Kasumi-1 (cell line): ENCODE measurements at places on chromosomes 12 and 14.
A peak's percentile ranks its signal among the peaks of the same experiment; 100 is the strongest.

- no peak for DNase-seq
Measured at GRCh38 chr14:87207756-87208155, 785.2 kb downstream of the GALC start.

- no peak for DNase-seq
Measured at GRCh38 chr14:65906344-65906743, 493.8 kb downstream of the FUT8 start.

- no peak for DNase-seq
Measured at GRCh38 chr12:42459336-42459847, 130.2 kb downstream of the PRICKLE1 start.

DNA sequence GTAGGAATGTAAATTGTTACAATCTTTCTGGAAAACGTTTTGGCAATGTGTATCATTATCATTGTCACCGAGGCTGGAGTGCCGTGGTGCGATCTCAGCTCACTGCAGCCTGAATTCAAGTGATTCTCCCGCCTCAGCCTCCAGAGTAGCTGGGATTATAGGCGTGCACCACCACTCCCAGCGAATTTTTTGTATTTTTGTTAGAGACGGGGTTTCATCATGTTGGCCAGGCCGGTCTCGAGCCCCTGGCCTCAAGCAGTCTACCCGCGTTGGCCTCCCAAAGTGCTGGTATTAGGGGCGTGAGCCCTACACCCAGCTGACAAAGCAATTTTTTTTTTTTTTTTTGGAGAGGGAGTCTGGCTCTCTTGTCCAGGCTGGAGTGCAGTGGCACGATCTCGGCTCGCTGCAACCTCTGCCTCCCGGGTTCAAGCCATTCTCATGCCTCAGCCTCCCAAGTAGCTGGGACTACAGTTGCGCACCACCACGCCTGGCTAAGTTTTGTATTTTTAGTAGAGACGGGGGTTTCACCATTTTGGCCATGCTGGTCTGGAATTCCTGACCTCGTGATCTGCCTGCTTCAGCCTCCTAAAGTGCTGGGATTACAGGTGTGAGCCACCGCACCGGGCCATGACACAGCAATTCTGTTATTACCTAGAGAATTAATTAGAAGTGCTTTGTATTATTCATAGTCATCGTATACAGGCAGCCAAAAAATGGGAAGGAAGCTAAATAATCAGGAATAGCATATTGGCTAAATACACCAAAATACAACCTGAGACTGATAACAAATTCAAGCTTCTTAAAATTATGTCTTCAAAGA is 1.2 kb downstream of the ACTR6 start:
- DNase-seq: no peak

DNA sequence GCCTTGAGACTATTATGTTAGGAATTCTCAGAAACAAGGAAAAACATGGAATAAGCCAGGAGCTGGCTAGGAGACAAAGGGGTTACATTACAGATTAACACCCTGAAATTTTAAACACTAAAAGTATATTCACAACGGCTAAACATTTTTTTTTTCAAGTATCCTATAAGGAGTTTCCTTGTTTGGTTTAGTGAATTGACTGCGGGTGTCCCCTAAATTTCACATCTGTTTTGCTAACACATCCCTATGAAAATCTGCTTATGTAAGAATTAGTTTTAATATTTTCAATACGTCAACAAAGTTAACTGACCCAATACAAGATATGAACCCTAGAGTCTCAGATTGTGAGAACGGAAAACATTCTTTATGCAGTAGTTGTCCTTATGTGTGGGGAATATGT is 19.0 kb downstream of the TAOK3 start:
- no peak for DNase-seq

DNA sequence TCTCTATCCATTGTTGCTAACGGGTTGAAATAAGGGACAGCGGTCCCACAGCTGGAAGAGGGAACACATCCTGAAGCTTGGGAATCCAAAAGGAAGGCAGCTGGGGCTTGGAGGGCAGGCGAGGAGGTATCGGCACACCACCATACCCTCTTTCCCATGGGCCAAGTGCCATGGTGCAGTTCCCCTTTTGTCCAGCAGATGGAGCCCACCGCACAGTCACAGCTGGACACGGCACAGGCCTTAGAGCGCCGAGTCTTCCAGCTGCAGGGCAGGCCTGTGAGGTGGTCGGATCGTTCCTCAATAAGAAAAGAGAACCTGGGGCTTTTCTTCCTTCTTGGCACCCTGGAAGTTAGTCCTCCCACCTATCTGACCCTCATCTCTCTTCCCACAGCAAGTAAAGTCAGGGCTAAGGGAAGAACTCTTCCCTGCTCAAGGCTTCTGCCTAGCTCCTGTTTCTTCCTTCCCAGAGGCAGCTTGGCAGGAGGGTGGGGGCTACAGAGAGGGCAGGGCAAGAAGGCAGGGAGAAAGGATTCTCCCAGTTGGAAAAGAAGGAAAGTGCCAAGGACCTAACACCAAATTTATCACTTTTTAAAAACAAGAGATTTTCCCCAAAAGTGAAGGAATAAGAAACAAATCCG is 8.6 kb downstream of the PPP1R1A start:
- DNase-seq: peak; percentile 73

GRCh38 chr14:24806061-24806678 is 172.2 kb upstream of the GZMB start:
- DNase-seq: peak; percentile 73

GRCh38 chr14:49961270-49962222 is 68.7 kb downstream of the ARF6 start:
- DNase-seq: no peak

- DNase-seq: no peak
Measured at GRCh38 chr12:89622115-89622514, 86.5 kb downstream of the ATP2B1 start.

- DNase-seq: no peak
Measured at GRCh38 chr12:107651571-107652449, 33.8 kb upstream of the PWP1 start.

DNA sequence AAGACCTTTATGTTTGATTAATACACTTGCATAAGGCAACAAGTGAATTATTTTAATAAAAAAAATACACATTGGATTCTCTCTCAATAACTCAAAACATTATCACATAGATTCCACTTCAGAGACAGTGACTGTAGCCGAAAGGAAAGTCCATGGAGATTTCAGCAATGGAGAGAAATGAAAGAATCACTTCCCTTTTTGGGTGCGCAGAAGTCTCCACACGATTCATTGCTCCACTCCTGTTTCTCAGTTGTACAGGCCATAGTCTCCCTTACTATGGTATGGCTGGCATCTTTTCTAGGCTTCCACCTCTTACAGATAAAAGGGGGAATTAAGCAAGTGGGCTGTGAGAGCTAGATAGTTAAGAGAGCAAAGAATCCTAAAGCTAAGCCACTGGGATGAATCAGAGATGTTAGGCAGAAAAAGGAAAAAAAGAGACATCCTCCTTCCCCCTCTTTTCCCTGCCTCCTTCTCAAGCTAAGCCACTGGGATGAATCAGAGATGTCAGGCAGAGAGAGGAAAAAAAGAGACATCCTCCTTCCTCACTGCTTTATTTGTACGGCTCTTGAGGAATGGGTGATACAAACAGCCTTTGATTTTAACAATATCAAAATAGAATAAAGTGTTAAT is 16.3 kb downstream of the ST8SIA1 start:
- DNase-seq: peak; percentile 8

GRCh38 chr14:75972801-75973421 is 8.9 kb downstream of the TGFB3 start:
- DNase-seq: no peak

DNA sequence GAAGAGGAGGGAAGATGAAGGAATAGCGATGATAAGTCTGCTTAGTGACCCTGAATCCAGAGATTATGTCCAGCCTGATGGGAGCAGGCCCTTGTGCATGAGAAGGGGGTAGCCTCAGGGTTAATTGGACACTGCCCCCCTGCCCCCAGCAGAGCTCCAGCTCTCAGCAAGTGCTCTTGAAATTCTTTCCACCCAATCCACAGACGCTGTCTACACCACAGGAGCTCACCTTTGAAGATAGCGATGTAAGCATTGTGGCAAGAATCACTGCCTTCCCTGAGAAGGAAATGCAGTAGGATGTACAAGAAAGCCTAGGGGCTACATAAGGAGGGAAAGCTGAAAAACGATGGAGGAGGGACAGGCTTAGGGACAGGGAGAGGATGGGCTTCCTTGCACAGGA is 39.4 kb downstream of the CRACR2A start:
- no peak for DNase-seq

DNA sequence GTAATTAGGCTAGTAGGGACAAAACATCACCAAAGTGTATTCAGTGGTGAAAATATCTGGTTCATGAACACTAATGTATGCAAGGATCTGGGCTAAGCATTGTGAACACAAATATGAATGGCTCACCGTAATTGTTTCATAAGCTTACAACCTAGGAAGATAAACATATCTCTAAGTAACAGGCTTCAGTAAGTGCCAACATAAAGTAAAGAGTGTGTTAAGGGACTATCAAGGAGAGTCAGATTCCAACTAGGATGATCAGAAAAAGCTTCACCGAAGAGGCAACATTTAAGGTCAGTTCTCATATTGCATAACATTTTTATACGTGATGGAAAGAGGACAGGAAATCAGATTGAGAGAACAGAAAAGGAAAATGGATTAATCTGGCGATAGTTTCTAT is 29.4 kb downstream of the ABCC9 start:
- no peak for DNase-seq

DNA sequence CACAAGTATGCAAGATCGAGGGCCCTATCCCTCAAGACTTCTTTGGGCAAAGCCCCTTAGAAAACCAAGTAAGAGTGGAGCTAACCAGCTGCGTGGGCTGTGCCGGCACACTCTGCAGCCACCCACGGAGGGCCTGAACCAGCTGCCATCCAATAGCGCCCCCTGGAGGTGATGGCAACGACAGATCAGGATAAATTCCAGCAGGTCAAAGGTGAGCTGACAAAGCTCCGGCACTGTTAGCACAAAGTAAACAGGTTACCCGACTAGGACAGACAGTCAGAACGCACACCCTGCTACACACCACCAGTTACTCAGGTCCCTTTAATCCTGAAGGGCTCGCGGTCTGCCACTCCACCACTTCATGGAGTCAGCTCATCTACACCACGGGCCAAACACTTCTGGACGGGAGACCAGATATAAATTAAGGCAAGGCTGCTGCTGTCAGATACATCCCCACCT is 4.9 kb downstream of the ZBTB39 start:
- DNase-seq: peak; percentile 64

GRCh38 chr14:100241279-100241678 is 2.3 kb downstream of the YY1 start:
- no peak for DNase-seq
